ENCODE measurements at places on chromosomes 1 and 21. TPM values are rescaled to one million over a fixed set of nuclear protein-coding genes. Genes with fewer than 3 reads are reported as not detected.

DNA sequence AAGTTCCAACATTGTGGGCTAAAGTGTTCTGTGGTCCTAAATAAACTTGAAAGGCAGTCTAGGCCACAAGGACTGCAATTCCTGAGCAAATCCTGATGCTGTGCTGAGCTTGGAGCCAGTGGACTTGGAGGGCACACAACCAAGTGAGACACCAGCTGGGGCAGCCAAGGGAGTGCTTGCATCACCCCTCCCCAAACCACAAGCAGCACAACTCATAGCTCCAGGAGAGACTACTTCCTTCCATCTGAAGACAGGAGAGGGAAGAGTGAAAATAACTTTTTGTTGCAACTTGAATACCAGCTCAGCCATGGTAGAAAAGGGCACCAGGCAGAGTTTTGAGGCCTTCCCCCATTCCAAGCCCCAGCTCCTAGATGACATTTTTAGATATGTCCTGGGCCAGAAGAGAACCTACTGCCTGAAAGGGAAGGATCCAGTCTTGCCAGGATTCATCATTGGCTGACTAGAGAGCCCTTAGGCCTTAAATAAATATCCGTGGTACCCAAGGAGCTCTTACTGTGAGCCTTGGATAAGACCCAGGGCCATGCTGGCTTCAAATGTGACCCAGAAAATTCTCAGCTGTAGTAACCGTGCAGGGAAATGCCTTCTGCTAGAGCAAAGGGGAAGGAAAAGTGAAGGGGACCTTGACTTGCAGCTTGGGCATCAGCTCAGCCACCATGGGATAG lies 35.4 kb upstream of the LRRC8B start:
- no peak overlapping the region for H3K4me3 ChIP-seq
- H3K27me3 ChIP-seq = no peaks in the 10 kb centered on the region
- DNase-seq = no peak
- no peaks in the 10 kb centered on the region for H3K36me3 ChIP-seq
- no peaks in the 10 kb centered on the region for H3K4me1 ChIP-seq

- H3K4me1 ChIP-seq = peaks cover 18% of the 10 kb centered on the region
- no peak overlapping the region for H3K27ac ChIP-seq
- H3K36me3 ChIP-seq = no peaks in the 10 kb centered on the region
- H3K4me3 ChIP-seq = no peak overlapping the region
- no peak for DNase-seq
Observed at GRCh38 chr1:183730886-183731573, 73.9 kb upstream of the RGL1 start.

Gene IL20
- total RNA-seq = not detected

Gene RAB25
- not detected for total RNA-seq

Data from sigmoid colon (tissue), 7 donors.